GM23248 (cell line): ENCODE measurements at places on chromosomes 13 and 19. TPM values are rescaled to one million over a fixed set of nuclear protein-coding genes. Genes with fewer than 3 reads are reported as not detected.

DNA sequence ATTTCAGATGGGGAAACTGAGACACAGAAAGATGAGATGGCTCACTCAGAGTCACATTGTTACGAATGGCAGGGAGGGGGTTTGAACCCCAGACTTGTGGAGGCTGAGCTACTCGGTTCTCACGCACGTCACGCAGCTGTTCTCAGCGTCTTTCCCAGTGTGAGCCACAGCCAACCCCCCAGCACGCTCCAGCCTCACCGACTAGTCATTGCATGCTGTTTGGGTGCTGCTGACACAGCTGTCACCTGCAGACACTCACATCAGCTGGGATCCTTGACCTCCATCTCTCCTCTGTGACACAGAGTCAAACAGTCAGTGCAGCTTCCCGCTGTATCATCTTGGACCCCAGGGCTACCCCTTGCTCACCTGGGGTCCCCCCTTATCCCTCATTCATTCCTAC is 2.4 kb upstream of the NCAN start:
- no peak for DNase-seq

The LIM2 gene
- total RNA-seq: not detected in 2 replicates

The RAB3A gene
- total RNA-seq: 1.4 and 1.8 TPM in 2 replicates

The PABPC3 gene
- under 0.01 TPM in 2 replicates for total RNA-seq

DNA sequence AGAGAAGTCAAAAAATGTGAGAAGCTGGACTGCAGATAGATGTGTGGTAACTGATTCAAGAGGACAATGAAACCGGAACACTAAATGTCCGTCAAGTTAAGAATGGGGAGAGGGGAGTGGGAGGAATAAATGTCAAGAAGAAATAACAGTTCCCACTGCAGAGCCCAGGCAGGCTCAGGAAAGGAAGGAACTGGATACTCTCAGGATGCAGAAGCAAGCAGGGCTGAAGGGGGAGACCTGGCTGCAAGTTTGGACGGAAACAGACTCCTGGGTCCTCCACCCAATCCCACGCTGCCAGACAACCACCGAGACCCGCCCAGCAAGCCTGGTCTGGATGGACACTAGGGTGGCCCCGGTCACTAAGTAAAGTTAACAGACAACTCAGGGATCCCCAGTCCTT is 18.1 kb downstream of the TUBGCP3 start:
- no peak for DNase-seq

The MEF2B gene
- 0.22 and 0.38 TPM in 2 replicates for total RNA-seq

GRCh38 chr13:42038661-42039456 is 9.6 kb upstream of the DGKH start:
- DNase-seq: peak; percentile 63

GRCh38 chr13:39510316-39510695 is 92.7 kb downstream of the LHFPL6 start:
- no peak for DNase-seq

GRCh38 chr13:59789558-59789957 is 374.2 kb downstream of the DIAPH3 start:
- no peak for DNase-seq

- no peak for DNase-seq
Measured at GRCh38 chr13:36417331-36417730, 15.0 kb upstream of the CCNA1 start.

- no peak for DNase-seq
Measured at GRCh38 chr13:44301639-44302015, 72.0 kb upstream of the SERP2 start.

The CLIP3 gene
- total RNA-seq: 10.9 and 14.9 TPM in 2 replicates

- DNase-seq: peak; percentile 81
Measured at GRCh38 chr19:55486043-55486970, 1.3 kb downstream of the NAT14 start.

GRCh38 chr19:31910224-31910623 is 435.2 kb upstream of the ZNF507 start:
- no peak for DNase-seq

GRCh38 chr19:12752056-12752781 is 628 bp downstream of the BEST2 start:
- DNase-seq: no peak

The ZNF627 gene
- total RNA-seq: 13.3 and 13.8 TPM in 2 replicates

The MYBPC2 gene
- not detected in 2 replicates for total RNA-seq

- DNase-seq: no peak
Measured at GRCh38 chr13:114237415-114238112, 2.9 kb downstream of the CDC16 start.

- no peak for DNase-seq
Measured at GRCh38 chr19:15534957-15535864, 26.9 kb downstream of the CYP4F22 start.

DNA sequence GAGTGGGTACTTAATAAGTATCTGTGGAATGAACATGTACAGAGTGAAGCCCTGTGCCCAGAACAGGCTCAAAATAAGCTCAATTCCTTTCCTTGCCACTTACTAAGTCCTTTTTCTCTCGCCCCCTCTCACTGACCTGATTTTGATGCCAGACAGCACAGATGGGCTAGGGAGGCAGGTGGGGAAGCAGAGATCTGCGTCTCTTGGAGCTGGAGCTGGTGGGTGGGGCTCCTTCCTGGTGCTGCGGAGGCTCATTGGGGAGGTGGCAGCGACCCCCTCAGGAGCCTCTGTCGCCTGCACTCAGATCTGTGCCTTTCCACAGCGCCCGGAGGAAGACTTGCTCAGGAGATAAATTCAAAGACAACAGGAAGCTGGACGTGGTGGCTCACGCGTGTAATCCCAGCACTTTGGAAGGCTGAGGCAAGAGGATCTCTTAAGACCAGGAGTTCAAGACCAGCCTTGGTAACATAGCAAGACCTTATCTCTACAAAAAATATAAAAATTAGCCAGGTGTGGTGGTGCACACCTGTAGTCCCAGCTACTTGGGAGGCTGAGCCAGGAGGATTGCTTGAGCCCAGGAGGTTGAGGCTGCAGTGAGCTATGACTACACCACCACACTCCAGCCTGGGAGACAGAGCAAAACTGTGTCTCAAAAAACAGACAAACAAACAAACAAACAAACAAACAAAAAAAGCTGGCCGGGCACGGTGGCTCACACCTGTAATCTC is 14.6 kb downstream of the AKT2 start:
- DNase-seq: no peak

DNA sequence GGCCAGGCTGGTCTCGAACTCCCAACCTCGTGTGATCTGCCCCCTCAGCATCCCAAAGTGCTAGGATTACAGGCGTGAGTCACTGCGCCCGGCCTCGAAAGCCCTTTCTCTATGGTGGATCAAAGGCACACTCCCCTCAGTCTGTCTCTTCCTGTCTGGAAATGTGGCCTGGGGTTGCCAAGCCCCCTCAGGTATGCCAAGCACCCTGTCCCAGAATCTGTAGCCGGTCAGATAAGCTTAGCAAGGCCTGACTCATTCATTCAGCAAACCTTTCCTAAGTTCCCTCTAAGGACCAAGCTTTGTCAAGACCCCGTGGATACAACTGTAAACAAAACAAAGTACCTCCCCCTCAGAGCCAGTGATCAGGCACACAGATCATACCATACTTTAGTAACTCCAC is 14.1 kb downstream of the NUCB1 start:
- DNase-seq: no peak

DNA sequence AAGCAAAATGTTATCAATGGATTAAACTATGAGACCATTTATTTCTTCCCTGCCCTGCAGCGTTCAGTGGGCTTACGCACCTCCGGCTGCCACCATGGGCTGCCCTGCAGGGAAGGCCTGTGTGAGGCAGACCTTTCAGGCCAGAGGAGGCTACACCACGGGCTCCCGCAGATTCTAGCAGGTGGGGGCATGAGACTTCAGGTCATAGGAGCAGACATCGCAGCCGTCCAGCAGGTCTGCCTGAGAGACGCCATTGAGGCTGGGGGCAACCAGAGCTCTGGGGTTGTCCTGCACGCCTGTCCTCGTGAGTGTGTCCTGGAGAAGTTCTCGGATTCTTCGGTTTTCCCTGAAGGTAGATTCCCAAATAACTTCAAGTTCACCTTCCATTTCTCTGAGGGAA is 9.4 kb upstream of the SLC7A9 start:
- DNase-seq: no peak

DNA sequence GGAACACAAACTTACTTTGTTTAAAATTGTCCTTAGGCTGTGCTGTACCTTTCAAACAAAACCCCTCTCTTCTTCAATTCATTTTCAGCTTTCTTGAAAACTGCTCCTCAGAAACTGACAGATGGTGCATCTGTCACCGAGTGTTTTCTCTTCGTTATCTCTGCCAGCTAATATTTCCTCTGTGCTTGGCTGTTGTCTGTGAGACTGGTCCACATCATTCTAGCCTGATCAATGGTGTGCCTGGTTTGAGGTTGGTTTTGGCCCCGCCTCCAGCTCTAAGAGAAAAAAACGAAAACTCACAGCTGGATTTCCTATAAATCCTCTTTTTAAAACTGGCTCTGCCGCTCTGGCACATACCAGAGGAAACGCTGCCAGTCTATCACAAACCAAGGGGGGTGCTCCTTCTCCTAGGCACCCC is 79.7 kb downstream of the STARD13 start:
- no peak for DNase-seq

DNA sequence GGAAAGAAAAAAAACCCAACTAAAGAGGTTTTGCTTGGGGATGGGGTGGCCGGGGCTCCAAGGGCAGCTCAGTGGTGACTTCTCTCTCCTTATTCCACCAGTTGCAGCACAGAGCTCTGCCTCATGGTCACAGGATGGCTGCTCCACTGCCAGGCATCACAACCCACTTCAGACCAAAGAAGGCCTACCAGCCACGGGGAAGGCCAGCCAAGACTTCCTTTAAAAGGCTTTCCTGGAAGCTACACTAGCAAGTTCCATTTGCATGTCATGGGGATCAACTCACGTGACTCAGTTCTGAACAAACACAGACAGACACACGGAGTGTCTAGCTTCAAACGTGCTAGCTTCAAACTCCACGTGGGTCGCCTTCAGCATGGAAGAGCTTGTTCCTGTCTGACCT is 13.2 kb upstream of the EIF3G start:
- DNase-seq: no peak

The ZNF580 gene
- 7.0 and 11.7 TPM in 2 replicates for total RNA-seq

GRCh38 chr19:32203161-32203560 is 142.2 kb upstream of the ZNF507 start:
- no peak for DNase-seq

DNA sequence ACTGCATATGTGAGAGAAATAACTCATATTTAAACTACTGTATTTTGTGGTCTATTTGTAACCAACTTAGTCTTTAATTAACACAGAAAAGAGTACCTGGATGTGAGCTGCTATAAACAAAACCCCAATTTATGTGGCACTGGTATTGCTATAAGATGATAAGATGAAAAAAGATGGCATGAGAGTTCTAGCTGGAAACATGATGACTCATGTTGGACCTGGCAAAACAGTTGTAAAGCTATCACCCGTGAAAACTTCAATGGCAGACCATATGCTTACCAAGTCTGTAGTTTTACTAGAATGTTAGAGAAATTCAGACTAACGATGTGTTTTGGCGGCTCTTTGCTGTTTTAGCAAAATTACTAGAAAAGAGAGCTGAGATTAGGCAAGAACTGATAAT is 69.6 kb upstream of the PCDH9 start:
- peak; percentile 34 for DNase-seq

GRCh38 chr13:111640006-111640405 is 319.6 kb downstream of the TEX29 start:
- DNase-seq: no peak

The B3GNT8 gene
- total RNA-seq: 5.0 and 5.9 TPM in 2 replicates

GRCh38 chr13:23472189-23472588 is 38.7 kb upstream of the SACS start:
- no peak for DNase-seq

The VSTM2B gene
- total RNA-seq: not detected in 2 replicates

GRCh38 chr19:55339889-55340783 is 460 bp downstream of the KMT5C start:
- no peak for DNase-seq

DNA sequence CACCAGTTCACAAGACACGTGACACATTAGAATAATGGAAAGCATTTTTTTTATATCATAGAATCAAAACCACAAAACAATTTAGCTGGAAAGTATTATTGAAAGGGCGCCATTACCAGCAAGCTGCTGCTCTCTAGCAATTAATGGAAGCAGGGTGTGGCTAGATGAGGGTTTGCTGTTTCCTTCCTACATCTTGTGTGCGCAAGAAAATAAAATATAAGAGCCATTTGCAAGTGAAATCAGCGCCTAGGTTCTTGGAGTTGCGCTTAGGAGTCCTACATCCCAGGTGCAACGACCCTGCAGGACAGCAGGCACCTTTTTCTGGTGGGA is 140.9 kb downstream of the ZNF536 start:
- peak; percentile 1 for DNase-seq

GRCh38 chr19:57747472-57747807 is 825 bp downstream of the ZNF776 start:
- peak; percentile 16 for DNase-seq

GRCh38 chr13:114078461-114079451 is 53.7 kb downstream of the RASA3 start:
- peak; percentile 97 for DNase-seq

- DNase-seq: no peak
Measured at GRCh38 chr19:5823579-5824281, 15.8 kb downstream of the FUT6 start.

DNA sequence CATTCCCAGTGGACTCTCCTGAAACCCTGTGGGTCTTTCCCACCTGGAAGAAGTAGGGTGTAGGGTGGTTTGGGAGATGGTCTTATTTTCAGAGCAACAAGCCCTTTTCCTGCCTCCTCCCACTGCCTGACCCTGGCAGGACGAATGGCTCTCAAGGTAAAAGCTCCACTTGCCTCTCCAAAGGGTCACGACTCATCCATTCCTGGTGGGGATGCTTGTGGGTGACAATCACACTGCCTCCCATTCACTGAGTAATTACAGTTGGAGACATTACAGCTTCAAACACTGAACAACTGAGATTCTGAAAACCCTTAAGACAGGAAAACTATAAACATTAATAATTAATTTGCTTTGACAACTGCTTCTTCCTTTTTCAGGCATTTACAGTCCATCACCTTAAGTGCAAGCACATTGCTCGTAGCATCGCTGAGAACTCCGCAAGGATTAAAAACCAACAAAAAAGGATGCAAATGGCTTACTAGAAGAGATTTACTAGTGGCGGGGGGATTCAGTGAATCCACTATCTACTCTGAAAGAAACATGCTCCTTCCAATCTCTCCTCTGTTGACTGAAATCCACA is 199.6 kb upstream of the IRS2 start:
- DNase-seq: peak; percentile 37

GRCh38 chr19:42201489-42202289 is 15.8 kb downstream of the DEDD2 start:
- DNase-seq: no peak

The METTL21C gene
- not detected in 2 replicates for total RNA-seq

DNA sequence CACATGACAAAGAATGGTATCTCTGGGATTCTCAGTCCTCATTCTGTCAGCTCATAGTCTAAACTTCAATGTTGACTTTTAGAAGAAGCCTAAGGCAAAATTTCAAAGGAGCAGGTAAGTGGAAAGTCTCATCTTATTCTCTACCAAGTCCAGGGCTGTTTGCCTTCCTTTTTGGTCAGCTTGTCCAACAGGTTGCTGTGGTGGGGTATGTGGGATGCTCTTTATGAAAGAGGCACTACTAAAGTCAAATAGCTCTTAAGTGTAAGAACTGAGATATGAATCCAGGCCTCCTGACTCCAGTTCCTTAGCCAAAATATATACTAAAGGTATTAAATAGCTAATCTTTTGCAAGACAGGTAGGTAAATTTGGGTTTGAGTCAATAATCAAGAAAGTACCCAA is 540.6 kb upstream of the SPRY2 start:
- DNase-seq: no peak
